ENCODE measurements at places on chromosomes 4 and X. TPM values are rescaled to one million over a fixed set of nuclear protein-coding genes. Genes with fewer than 3 reads are reported as not detected.

The F9 gene
- not detected for total RNA-seq

The ARHGEF6 gene
- 0.42 TPM for total RNA-seq

- H3K36me3 ChIP-seq, result peaks cover 1% of the 10 kb centered on the region
- no peak for DNase-seq
- peaks cover 53% of the 10 kb centered on the region for H3K27me3 ChIP-seq
- no peak overlapping the region for H3K27ac ChIP-seq
- peaks cover 9% of the 10 kb centered on the region for H3K4me1 ChIP-seq
Measured at GRCh38 chr4:7186031-7186430, 6.3 kb upstream of the SORCS2 start.

GRCh38 chr4:60683973-60684372 is 516.2 kb upstream of the ADGRL3 start:
- peaks cover under 1% of the 10 kb centered on the region for H3K4me1 ChIP-seq
- DNase-seq, result no peak
- H3K36me3 ChIP-seq, result no peaks in the 10 kb centered on the region
- no peak overlapping the region for H3K27ac ChIP-seq

GRCh38 chr4:5635826-5636195 is 72.5 kb downstream of the EVC2 start:
- H3K36me3 ChIP-seq, result peaks cover 19% of the 10 kb centered on the region
- no peak overlapping the region for H3K4me3 ChIP-seq
- H3K4me1 ChIP-seq, result no peaks in the 10 kb centered on the region
- no peak for DNase-seq

DNA sequence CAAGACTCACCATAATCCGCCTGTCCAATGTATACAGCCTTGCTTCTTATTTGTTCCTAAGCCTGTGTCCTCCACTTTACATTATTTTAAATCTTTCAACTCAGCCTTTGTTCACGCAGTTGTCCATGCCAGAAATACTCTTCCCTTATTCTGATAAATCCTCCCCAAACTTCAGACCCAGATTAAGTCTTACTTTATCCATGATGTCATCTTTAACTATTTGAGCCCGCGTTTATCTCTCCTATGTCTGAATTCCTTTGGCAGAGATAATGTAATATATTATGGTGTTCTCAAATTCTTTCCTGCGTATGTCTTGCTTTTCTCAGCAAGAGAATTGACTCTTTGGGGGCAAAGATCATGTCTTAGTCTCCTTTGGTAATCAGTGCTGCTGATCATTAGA is 129.6 kb downstream of the LUZP4 start:
- H3K36me3 ChIP-seq, result no peaks in the 10 kb centered on the region
- H3K27me3 ChIP-seq, result peaks cover 7% of the 10 kb centered on the region
- no peak overlapping the region for H3K27ac ChIP-seq
- no peak overlapping the region for H3K4me3 ChIP-seq
- DNase-seq, result no peak

GRCh38 chr4:7571701-7572100 is 137.0 kb upstream of the PSAPL1 start:
- DNase-seq, result no peak
- H3K36me3 ChIP-seq, result peaks cover 2% of the 10 kb centered on the region
- peaks cover 18% of the 10 kb centered on the region for H3K27me3 ChIP-seq
- H3K4me1 ChIP-seq, result peaks cover 5% of the 10 kb centered on the region
- peak overlapping the region; percentile 20 for H3K27ac ChIP-seq
- no peak overlapping the region for H3K4me3 ChIP-seq

GRCh38 chr4:142267101-142267500 is 579.0 kb downstream of the INPP4B start:
- peaks cover 5% of the 10 kb centered on the region for H3K4me1 ChIP-seq
- no peak for DNase-seq

DNA sequence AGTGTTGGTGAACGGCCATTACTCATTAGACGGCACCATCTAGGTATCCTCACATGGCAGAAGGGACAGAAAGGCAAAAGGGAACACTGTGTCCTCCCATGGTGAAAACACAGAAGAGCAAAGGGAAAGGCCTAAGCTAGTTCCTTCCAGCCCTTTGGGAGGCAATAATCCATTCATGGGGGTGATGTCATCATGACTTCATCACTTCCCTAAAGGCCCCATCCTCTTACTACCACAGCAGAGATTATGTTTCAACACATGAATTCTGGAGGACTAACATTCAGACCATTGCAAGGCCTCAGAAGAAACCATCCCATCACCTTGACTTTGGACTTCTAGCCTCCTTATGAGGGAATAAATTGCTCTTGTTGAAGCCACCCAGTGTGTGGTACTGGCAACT is 238.2 kb downstream of the MGST2 start:
- no peak for DNase-seq
- H3K27ac ChIP-seq, result no peak overlapping the region
- H3K4me3 ChIP-seq, result no peak overlapping the region
- H3K27me3 ChIP-seq, result no peaks in the 10 kb centered on the region
- H3K4me1 ChIP-seq, result peaks cover 39% of the 10 kb centered on the region
- H3K36me3 ChIP-seq, result peaks cover 8% of the 10 kb centered on the region

DNA sequence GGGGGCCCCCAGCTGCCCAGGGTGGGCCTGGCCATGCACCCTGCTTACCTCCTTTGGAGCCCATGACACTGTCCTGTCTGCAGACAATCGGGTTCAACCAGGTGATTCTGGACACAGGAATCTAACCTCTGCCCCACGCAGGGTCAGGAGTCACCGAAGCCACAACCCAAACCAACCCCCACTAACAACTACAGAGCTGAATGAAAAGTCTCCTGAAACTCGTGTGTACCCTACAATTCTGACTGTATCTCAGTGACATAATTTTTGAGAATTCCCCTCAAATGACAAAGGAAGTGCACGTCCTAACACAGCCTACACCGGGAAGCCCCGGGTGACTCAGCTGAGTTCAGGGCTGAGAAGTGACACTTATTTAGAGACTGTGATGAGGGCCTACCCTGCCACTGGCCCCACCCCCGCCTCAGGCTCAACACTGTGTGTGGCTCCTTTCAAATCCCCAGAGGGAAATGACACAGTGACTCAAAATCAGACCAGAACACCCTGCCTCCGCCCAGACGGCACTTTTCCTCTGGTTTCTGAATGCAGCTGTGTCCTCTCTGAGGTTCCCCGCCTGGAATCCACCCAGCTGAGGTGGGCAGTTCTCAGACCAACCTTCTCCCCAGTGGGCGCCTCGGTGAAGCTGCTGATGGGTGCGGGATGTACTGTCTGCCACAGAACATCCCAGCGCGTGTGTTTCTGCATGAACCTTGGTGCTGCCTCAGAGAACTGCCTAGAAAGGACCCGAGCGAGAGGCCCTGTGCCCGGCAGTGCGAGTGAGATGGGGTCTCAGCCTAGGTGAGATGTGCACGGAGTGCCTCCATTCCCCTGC is 9.9 kb downstream of the TNIP2 start:
- no peak overlapping the region for H3K4me3 ChIP-seq
- no peaks in the 10 kb centered on the region for H3K4me1 ChIP-seq
- H3K27me3 ChIP-seq, result no peaks in the 10 kb centered on the region
- no peak overlapping the region for H3K27ac ChIP-seq
- H3K36me3 ChIP-seq, result peaks cover 10% of the 10 kb centered on the region

Data from progenitor cell of endocrine pancreas (in vitro differentiated cells).